ENCODE measurements at places on chromosomes 2 and 18.
A peak's percentile ranks its signal among the peaks of the same experiment; 100 is the strongest.

- H3K4me1 ChIP-seq, result no peaks in the 10 kb centered on the region
- H3K27ac ChIP-seq, result no peak overlapping the region
- no peaks in the 10 kb centered on the region for H3K36me3 ChIP-seq
- no peak overlapping the region for H3K4me3 ChIP-seq
These were observed 14.0 kb downstream of the RNF125 start for GRCh38 chr18:32032609-32033008.

DNA sequence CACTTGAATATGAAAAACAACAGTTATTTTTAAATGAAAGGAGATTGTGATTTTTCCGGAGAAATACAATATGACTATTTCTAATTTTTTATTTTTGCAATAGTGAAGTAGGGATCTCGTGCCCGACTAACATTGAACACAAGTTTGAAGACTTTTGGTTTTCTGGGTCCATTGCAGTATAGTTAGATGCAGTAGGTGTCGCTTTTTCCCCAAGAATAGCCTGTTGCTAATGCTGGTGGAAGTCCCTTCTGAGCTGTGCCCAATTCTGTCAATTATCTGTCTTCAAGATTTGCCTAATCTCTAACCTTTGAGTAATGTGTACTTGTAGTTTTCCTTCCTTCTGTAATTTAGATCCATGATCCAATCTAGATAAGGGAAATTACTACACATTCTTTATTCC lies 36.5 kb downstream of the SEMA4F start:
- H3K36me3 ChIP-seq, result no peaks in the 10 kb centered on the region
- peak; percentile 59 for DNase-seq
- no peak overlapping the region for H3K27ac ChIP-seq
- no peak overlapping the region for H3K4me3 ChIP-seq
- no peaks in the 10 kb centered on the region for H3K27me3 ChIP-seq

GRCh38 chr18:42024131-42024530 lies 69.1 kb downstream of the PIK3C3 start:
- H3K4me3 ChIP-seq, result no peak overlapping the region
- no peak overlapping the region for H3K27ac ChIP-seq
- DNase-seq, result no peak
- H3K27me3 ChIP-seq, result no peaks in the 10 kb centered on the region
- no peaks in the 10 kb centered on the region for H3K36me3 ChIP-seq

DNA sequence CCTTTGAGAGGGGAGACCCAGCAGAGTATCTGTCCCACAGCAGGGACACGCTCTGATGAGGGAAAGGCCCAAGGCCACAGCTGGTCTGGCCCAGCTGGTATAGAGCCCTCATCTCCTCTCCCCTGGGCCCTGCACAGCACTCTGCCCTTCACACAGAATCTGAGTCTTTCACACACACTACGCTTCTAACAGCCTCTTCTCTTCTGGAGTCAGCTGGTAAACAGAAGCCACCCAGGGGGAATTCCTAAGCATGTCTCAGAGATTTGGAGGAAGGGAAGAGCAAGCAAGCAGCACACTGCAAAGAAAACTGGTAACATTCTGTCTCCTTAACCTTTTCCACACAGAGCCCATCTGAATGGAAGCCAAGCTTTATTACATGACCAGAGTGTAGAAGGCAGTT lies 121.1 kb upstream of the ACAA2 start:
- H3K4me1 ChIP-seq, result no peaks in the 10 kb centered on the region
- peaks cover 5% of the 10 kb centered on the region for H3K36me3 ChIP-seq
- no peak for DNase-seq
- no peaks in the 10 kb centered on the region for H3K27me3 ChIP-seq
- H3K27ac ChIP-seq, result peak overlapping the region; percentile 23

DNA sequence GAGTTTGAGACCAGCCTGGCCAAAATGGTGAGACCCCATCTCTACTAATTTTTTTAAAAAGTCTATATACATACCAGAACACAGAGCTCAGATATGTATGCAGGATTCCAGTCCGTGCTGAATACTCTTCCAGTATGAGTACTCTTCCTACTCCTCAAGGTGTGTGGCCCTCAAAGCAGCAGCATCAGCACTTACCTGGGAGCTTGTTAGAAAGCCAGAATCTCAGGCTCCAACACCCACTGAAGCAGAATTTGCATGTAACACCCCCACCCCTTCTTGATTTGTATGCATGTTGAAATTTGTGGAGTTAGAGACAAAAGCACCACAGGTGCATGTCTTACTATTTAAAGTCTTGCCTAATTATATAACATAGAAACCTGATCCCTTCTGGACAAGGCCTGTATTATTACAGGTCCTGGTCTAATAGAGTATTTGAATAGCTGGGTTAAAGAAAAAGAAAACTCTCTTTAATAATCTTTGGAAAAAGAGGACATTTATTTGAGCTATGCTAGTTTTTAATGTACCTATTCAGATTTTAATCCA lies 50.3 kb upstream of the NFE2L2 start:
- no peak overlapping the region for H3K4me3 ChIP-seq
- no peaks in the 10 kb centered on the region for H3K36me3 ChIP-seq
- DNase-seq, result no peak
- no peak overlapping the region for H3K27ac ChIP-seq
- H3K27me3 ChIP-seq, result no peaks in the 10 kb centered on the region

DNA sequence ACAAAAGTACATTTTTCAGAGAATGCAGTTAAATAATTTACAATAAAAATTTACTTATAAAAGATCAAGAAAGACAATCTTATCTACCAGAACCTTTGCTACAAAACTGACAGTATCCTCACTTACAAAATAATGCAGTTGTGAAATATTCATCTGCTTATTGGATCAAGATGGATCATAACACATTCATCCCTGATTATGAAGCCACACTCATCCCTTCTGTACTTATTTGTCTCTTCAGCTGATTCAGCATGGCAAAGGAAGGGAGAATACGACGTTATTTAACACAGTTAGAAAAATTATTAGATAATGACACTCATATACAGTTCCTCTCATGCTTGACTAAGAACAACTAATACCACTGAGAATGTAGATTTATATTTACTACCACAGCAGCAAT lies 46.4 kb downstream of the TCF4 start:
- H3K27me3 ChIP-seq, result no peaks in the 10 kb centered on the region
- no peak for DNase-seq
- H3K36me3 ChIP-seq, result no peaks in the 10 kb centered on the region
- H3K4me1 ChIP-seq, result no peaks in the 10 kb centered on the region
- no peak overlapping the region for H3K4me3 ChIP-seq

DNA sequence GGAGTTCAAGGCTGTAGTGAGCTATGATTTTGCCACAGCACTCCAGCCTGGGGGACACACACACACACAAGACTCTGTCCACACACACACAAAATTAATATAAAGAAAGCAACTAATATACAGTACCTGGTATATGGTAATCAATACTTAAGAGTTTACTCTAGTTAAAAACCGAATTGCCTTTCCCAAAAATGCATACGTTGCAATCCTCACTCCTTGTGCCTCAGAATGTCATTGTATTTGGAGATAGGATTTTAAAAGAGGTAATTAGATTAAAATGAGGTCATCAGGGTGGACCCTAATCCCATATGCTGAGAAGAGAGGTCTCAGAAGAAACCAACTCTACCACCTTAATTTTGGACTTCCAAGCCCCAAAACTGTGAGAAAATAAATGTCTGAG lies 35.7 kb downstream of the TMEM237 start:
- H3K36me3 ChIP-seq, result no peaks in the 10 kb centered on the region
- no peak overlapping the region for H3K27ac ChIP-seq
- DNase-seq, result no peak

DNA sequence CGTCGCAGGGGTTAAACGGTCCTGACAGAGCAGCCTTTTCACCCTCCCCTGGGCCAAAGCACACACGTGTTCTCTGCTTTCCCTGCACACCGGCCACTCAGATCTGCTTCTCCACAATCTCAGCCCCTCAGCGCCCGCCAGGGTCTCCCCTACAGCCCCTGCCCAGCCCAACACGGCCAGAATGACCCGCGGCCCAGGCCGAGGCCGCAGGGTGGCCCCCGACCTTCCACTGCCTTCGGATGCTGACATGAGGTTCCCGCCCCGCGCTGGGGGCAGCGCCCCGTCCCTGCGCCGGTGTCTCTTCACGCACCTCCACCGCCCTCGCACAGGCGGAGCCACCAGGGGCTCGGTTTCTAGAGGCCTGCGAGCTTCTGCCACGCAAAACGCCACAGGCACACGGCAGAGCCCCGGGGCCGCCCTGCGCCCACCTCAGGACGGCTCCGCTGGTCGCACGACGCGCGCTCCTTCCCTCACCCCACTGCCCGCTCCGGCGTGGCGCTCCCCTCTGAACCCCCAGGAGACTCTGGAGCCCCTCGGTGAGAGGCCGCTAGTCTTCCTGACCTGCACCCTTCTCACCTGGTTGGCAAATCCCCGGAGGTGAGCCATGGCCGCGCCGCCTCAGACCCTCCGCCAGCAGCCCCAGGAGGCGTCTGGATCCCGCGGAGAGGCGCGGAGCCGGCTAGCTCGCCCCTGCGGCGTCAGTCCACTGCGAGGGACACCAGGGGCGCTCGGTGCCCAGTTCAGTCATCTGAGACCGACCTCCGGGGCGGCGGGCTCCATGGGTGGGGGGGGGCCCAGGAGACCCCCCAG lies 749 bp downstream of the STK25 start:
- H3K36me3 ChIP-seq, result peaks cover 47% of the 10 kb centered on the region
- H3K27ac ChIP-seq, result peak overlapping the region; percentile 17
- DNase-seq, result peak; percentile 83

DNA sequence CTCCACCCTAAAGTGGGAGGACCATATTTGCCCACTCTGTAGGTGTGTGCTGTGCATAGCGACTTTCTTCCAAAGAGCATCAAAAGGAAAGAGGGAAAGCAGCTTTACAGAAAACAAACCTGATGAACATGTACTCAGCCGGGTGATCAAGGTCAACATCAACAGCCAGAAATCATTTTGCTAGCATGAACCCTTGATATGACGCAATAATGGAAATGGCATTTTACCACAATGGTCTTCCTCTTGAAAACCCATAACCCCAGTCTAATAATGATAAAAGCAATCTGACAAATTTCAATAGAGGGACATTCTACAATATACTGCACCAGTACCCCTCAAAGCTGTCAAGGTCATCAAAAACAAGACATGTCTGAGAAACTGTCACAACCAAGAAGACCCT lies 350.2 kb downstream of the FBXO15 start:
- H3K27me3 ChIP-seq, result no peaks in the 10 kb centered on the region
- H3K36me3 ChIP-seq, result no peaks in the 10 kb centered on the region
- peaks cover 16% of the 10 kb centered on the region for H3K4me1 ChIP-seq
- no peak for DNase-seq
- H3K27ac ChIP-seq, result no peak overlapping the region

DNA sequence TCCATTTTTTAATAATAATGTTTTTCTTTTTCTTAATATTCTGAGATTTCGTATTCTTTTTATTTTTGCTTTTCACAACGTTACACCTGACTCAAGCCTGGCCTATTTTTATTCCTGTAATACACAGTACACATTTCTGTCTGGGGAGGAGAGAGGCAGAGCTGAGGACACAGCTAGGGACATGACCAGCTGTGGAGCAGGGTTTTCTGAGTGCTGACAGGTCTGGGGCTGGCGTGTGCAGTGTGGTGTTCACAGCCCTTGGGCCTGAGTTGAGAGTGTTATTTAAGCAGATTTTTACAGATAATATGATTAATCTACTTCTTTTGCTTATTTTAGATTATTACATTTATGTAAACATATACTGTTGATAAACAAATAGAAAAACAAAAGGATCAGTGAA lies 55.9 kb downstream of the ZAP70 start:
- DNase-seq, result no peak
- H3K36me3 ChIP-seq, result peaks cover 6% of the 10 kb centered on the region
- H3K27ac ChIP-seq, result no peak overlapping the region
- H3K27me3 ChIP-seq, result no peaks in the 10 kb centered on the region

- H3K4me3 ChIP-seq, result no peak overlapping the region
- no peaks in the 10 kb centered on the region for H3K4me1 ChIP-seq
- peaks cover 30% of the 10 kb centered on the region for H3K36me3 ChIP-seq
These were observed 60.2 kb downstream of the RALBP1 start for GRCh38 chr18:9535430-9535991.

DNA sequence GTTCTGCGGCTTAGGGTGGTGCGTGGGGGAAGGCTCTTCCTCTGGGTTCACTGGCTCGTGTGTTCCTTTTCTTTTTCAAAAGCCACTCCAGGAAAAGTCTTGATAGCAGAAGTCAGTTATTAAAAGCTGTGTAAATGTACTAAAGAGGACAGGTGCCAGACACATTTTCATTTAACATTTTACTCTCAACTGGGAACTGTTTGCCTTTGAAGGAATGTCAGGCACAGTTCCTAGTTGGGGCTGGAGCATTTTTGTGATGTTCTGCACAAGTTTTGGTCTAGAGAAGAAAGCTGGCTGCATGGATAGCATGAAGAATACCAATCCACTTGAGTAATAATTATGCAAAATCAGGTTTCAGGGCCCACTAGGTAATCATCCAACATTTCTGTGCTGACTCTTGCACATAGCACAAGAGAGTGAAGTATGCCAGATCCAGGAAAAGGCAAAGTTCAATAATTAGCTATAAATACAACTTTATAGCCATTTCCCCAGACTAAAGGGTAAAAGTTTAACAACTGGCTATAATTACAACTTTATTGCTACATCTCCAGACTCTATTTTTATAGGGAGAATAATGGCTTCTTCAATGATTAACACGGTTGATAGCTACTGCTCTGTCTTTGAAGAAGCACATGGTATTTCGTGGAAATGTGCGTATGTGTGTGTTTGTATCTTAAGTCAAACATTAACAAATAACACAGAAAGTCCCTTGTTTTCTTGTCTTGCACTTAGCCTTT lies 16.2 kb downstream of the SCYGR8 start:
- peaks cover 21% of the 10 kb centered on the region for H3K36me3 ChIP-seq
- H3K4me1 ChIP-seq, result peaks cover 53% of the 10 kb centered on the region
- H3K27ac ChIP-seq, result peak overlapping the region; percentile 98
- peak overlapping the region; percentile 12 for H3K4me3 ChIP-seq
- DNase-seq, result peak; percentile 34

DNA sequence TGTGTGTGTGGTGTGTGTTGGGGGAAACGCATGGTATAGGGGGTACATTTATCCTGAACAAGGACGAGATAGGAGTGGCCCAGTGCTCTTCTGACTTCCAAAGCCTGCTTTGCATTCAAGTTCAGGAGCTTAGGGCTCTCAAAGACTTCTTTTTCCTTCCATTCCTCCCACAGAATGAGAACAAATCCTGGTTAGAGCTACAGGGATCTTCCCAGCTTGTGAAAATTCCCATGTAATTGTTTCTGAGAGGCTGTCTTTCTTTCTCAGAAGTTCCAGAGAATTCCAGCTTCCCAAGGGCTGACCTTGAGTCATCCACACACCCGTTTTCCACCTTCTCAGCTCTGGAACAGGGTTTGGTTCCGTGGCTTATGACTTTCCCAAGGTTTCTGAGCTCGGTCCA lies 38.9 kb downstream of the FASTKD2 start:
- no peaks in the 10 kb centered on the region for H3K27me3 ChIP-seq
- H3K4me1 ChIP-seq, result no peaks in the 10 kb centered on the region
- no peak overlapping the region for H3K4me3 ChIP-seq
- no peak for DNase-seq
- H3K36me3 ChIP-seq, result peaks cover 3% of the 10 kb centered on the region
